Fibroblast of skin of back (primary cell): ENCODE measurements at places on chromosomes 4 and X.

- no peak for DNase-seq
Observed at GRCh38 chrX:31506360-31506759, 434.5 kb upstream of the FTHL17 start.

DNA sequence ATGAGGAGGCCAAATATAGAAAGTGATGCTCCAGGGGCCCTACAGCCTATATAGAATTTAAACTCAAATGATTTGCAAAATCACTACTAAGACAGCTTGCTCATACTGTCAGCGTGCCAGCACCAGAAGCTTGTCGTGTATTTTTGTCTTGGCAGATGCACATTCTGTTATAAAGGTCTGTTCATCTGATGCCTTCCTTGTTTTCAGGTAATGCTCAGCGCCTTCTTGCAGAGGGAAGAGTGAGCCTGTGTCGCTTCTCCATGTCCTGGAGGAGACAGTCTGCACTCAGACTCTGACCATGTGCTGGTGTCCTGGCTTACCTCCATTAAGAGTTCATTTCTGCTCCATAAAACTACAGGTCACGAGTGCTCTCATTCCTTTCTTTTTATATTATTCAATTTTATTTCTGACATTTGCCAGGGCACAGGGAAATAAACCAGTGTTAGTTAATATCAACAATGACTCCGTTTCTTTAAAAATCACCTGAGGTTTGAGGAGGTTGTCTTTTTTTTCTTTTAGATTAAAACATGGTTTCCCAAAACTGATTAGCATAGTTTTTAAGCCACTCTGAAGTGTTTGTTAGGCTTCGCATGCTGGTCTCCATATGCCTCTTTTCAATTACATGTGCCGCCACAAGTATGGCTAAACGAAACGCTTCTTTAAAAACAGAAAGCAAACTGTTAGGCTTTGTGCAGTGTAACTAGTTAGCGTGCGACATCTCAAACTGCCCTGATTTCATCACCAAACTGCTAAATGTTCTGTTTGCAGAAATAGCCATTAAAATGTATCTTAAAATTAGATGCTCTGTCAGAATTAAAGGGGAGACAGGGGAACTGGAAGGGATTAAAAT, 215.2 kb upstream of the GK2 start:
- DNase-seq = no peak

GRCh38 chrX:150291014-150291413, 72.1 kb upstream of the MAMLD1 start:
- no peak for DNase-seq

GRCh38 chr4:54837576-54838140, 179.9 kb downstream of the KIT start:
- DNase-seq = peak; percentile 32

DNA sequence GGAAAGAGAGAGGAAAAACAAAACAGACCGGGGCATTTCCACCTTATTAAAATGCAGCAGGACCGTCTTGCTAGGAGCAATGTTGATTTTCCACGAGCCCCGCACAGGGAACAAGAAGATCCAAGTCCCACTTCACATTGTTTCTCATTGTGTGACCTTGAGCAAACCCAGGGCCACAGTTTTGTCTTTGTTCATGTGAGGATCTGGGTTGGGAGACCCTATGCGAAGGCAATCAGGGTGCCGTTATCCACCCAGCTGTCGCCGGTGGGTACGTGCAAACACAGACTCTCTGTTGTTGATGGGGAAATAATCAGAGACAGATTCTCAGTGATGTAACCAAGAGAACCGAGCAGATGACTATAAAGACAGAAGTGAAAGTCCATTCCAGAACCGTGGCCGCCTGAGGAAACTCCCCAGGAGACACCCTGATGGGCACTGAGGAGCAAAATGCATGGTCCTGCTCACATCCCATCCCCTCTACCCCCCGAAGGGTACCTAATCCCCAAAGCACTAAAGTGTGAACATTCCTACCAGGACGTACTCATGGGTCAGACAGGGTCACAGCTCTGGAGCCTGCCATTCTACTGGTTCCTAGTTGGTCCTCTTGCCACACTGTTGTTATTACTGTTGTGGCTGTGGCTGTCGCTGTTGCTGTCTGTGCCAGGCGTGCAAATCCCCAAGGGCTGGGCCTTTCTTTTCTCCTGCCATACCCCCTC, 102.7 kb upstream of the RBPJ start:
- DNase-seq = peak; percentile 44

DNA sequence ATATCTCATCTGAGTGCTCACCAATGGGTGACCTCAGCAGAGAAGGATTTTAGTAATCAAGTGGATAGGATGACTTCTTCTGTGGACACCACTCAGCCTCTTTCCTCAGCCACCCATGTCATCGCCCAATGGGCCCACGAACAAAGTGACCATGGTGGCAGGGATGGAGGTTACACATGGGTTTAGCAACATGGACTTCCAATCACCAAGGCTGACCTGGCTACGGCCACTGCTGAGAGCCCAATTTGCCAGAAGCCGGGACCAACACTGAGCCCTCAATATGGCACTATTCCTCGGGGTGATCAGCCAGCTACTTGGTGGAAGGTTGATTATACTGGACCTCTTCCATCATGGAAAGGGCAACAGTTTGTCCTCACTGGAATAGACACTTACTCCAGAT, 97.4 kb downstream of the LCORL start:
- DNase-seq = no peak

DNA sequence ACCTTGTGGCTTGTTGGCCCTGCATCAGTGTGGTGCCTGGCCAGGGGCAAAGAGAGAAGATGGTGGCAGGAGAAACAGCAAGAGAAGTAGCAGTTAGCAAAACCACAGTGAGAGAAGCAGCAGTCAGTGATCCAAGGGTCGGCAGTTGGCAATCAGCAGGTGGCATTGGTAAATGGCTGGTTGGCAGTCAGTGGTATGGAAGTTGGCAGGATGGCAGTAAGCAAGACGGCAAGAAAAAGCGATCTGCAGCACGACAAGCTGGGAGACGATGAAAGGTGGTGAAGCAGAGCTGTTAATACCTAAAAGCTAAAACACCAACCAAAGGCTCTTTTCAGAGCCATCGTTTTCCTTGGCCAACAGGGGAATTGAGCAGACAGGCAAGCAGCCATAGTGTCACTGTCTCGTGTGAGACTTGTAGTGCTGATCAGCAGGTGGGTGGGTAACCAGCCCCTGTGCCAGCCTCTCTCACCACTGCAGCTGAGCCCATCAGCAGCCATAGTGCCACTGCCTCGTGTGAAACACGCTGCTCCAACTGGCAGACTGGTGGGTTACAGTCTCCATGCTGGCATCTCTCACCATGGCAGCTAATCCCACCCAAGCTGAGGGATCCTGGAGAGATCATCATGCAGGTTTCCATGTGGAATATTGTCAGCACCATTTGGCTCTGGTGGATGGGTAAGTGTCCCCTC, 2078.4 kb downstream of the PCDH7 start:
- no peak for DNase-seq

- no peak for DNase-seq
Observed at GRCh38 chr4:120084327-120084726, 17.7 kb upstream of the MAD2L1 start.

DNA sequence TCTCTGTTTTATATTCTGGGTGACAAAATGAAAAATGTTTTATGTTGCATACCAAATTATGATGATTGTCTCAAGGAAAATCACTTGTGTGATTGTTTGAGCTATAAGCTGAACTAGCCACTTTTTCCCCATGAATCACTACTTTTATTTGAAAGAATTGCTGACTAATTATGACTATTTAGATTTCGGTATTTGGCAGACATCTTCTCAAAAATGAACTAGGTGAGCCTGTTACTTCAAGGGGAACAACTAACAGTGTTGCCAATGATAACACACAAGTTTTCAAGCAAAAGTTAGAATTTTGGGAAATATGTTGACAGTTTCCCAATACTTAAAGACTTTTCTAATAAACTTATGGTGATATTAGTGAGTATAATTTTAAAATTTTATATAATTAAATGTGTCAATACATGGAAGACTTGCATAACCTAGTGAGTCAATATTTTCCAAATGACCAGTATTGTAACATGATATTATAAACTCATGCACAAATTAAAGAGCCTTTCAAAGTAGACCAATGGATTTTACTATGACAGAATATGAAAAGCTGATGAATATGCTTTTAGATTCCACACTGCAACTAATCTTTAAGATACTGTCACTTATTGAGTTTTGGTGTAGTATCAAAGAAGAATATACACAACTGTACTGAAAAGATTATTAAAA, 187.7 kb upstream of the GATB start:
- no peak for DNase-seq

DNA sequence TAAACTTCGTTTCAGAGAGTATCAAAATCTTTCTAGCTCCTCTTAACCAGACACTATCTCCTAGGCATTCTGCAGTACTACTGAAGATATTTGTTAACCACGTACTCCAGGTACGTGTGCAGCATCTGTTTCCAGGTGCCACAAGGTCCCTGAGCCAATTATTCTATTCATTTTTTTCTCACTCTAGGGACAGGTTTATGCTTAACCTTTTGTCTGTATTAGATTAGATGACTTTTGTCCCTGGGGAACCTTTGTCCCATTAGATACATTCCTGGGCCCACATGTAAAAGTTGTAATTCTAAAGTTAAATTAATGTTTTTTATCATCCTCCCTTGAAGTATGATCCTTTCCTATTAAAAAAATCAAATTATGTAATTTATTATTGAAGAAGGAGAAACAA, 16.5 kb downstream of the ELOVL6 start:
- DNase-seq = no peak

DNA sequence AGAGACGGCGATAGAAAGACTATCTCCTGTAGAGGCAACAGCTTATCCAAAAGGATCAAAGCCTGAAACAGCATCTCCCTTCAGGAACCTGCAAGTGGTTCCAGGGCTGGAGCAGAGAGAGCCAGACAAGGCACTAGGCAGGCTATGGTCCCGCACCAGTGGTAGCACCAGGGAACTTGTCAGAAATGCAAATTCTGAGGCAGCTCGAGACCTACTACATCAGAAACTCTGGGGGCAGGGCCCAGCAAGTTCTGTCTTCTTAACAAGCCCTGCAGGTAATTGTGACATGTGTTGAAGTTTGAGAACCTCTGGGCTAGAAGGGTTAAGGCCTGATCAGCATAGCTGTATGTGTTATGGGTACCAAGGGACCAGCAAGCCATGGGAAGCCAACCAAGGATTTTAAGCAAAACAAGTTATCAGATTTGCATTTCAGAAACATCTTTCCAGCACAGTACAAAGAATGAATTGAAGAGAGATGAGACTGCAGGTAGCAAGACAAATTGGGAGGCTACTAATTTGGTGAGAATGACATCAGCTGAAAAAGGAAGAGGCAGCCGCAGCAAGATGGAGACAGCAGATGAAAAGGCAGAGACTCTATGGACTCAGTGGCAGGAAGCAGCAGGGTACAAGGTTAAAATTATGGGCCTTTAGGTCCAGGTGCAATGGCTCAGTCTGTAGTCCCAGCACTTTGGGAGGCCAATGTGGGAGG, 139.7 kb downstream of the TSPAN5 start:
- no peak for DNase-seq

DNA sequence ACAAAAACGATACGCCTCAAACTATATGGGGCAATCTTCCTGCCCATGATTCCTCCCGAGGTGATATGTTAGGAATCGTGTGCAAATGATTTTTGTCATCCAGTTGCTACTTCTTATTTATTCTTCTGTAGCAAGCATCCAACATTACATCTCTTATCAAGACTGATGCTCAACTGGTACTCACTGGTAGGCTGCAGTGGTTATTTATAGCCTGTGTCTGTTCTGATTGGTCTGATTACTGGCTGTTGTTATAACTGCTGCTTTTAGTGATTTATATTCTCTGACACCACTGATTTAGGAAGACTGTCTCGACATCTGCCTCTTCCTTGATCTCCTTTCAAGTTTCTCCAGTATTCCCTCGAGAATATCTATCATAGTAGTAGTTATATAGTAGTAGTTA, 165.8 kb downstream of the LARP7 start:
- DNase-seq = no peak

GRCh38 chr4:148092316-148093014, 349.7 kb downstream of the NR3C2 start:
- no peak for DNase-seq
